Substantia nigra (tissue), 51 donors: ENCODE measurements at places on chromosomes 16 and 17.

- DNase-seq, result peak; percentile 73
Observed at GRCh38 chr17:74981979-74982662, 5.3 kb upstream of the CDR2L start.

DNA sequence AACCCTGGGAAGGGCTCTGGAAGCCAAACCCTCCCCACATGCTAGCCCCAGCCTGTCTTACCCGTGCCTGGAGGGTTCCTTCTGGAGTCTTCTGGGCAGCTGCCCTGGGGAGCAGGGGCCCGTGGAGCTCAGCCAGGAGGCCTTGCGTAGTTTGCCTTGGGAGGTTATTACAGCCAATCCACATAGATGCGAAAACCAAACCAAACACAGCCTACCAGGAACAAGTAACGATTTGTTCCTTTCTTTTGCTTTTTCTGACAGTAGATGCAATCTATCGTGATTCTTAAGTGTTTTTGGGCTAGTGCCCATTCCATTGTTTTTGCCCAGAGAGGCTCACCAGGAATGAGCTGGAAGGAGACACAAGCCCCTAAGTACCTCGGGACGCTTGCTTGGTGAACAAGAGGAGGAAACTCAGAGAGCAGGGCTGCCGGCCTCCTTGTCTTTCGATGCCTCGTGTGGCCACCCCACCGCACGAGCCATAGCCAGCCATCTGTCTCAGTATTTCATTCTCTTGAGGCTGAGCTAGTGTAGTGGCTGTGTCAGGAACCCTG lies 102.7 kb upstream of the NOL11 start:
- DNase-seq, result peak; percentile 6

GRCh38 chr17:76565728-76566612 lies 19.7 kb downstream of the ST6GALNAC2 start:
- DNase-seq, result no peak

- no peak for DNase-seq
Observed at GRCh38 chr16:82082543-82083244, 47.6 kb downstream of the HSD17B2 start.

- no peak for DNase-seq
Observed at GRCh38 chr16:82603784-82604411, 22.9 kb upstream of the CDH13 start.
